ENCODE measurements at places on chromosomes 1 and 21.

- no peak for DNase-seq
Observed at GRCh38 chr21:33117101-33117888, 47.4 kb downstream of the OLIG1 start.

DNA sequence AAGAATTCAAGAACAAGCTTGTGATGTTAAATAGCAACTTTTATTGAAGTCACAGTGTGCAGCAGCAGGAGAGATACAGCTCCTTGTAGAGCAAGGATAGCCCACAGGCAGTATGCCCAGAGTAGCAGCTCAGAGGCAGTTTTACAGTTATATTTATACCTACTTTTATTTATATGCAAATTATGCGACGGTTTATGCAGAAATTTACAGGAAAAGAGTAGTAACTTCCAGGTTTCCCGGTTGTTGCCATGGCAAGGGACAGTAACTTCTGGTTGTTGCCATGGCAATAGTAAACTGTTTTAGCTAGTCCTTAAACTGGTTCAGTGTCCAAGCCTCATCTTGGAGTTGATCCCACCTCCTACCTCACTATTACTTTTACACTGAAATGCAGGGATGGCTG, 344.6 kb upstream of the LYPLAL1 start:
- no peak for DNase-seq

DNA sequence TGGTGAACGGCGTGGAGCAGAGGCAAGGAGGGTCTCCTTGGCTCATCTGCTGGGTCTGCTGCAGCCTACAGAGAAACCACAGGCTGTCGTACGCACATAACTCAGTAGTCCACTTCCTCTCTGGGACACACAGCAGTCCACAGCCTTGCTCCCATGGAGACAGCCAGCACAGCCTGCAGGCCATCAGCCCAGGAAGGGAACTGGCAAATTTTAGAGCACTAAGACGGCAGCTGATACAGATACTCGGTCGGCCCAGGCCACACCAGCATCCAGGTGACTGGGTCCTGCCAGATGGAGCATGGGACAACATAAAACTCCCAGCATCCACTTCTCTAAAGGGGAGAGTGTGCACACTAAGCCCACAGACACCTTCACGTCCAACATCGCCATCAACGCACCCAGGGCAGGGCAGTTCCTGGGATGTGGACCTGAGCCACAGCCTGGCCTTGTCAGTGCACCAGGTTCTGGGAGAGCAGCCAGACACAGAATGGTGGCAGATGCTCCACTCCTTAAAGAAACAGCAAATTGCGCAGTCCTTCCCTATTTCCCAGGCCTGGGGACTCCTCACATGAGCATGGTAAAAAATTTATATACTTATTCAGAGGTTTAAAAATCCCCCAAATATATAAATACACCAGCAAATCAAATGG, 247.1 kb upstream of the RAB4A start:
- no peak for DNase-seq

GRCh38 chr1:24751833-24752232, 6.6 kb downstream of the CLIC4 start:
- no peak for DNase-seq

GRCh38 chr1:200787896-200788387, 49.2 kb downstream of the CAMSAP2 start:
- no peak for DNase-seq

DNA sequence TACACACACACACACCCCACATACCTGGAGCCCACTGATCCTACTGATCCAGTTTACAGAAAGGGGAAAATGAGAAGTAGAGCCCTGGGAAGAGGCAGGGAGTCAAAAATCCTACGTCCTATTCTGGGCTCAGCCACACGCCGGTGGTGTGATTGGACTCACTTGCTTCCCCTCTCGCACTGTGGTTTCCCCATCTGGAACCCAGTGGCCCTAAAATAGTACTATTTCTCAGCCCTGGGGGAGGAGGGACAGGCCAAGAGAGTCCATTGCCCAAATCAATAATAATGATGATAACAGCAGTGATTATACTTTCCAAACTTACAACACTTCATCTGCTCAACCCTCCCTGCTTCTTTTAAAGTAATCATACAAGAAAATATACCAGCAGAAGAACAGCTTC, 2.9 kb upstream of the PIGR start:
- no peak for DNase-seq

All from Peyer's patch (tissue), 4 donors.